ENCODE measurements at places on chromosomes 13 and 19.

DNA sequence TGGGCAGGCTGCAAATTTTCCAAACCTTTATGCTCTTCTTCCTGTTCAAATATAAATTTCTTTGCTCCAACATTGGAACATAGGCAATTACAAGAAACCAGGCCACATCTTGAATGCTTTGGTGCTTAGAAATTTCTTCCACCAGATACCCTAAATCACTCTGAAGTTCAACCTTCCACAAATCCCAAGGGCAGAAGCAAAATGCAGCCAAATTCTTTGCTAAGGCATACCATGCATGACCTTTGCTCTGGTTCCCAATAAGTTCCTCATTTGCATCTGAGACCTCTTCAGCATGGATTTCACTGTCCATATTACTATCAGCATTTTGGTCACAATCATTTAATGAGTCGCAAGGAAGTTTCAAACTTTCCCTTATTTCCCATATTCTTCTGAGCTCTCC lies 130.9 kb downstream of the DIAPH3 start:
- H3K36me3 ChIP-seq: no peaks in the 10 kb centered on the region
- H3K4me1 ChIP-seq: no peaks in the 10 kb centered on the region
- H3K27me3 ChIP-seq: no peaks in the 10 kb centered on the region
- no peak overlapping the region for H3K4me3 ChIP-seq

DNA sequence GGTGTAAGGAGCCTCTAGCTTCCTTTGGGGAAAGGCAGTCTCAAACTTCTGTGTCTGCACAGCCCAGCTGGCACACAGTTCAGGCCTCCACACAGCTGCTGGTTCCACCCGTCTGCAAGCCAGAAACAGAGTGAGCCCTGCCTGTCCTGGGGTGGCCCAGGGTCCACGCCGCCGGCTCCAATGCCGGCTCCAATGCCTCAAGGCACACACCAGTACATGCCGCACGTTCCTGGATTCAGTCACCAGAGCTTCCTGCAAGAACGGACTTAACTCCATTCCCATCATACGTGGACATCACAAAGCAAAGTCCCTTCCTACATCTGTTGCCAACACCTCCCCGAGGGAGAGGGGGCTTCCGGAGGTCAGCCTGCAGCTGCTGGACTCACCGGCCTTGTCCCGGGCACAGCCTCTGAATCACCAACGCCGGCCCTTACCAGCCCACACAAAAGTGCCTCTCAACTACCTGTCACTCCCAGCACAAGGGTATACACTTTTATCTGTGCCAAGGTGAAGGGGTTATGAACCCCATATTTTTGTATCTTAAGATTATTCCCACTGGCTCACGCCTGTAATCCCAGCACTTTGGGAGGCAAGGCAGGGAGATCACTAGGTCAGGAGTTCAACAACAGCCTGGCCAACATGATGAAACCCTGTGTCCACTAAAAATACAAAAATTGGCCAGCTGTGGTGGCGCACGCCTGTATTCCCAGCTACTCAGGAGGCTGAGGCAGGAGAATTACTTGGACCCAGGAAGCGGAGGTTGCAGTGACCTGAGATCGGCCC lies 8.5 kb downstream of the SH3GL1 start:
- peak; percentile 84 for DNase-seq
- H3K36me3 ChIP-seq: peaks cover 27% of the 10 kb centered on the region
- H3K27me3 ChIP-seq: no peaks in the 10 kb centered on the region

- no peak overlapping the region for H3K4me3 ChIP-seq
- no peak overlapping the region for H3K27ac ChIP-seq
- H3K27me3 ChIP-seq: no peaks in the 10 kb centered on the region
- H3K4me1 ChIP-seq: peaks cover 11% of the 10 kb centered on the region
- H3K36me3 ChIP-seq: peaks cover 5% of the 10 kb centered on the region
These were observed 9.5 kb downstream of the DOCK6 start for GRCh38 chr19:11252665-11253355.

GRCh38 chr19:10625003-10625761 lies at the start of gene SLC44A2:
SLC44A2 (plus strand) TSS chr19:10625553; CDS start chr19:10625634, 81 bp downstream.
- H3K36me3 ChIP-seq: no peaks in the 10 kb centered on the region
- H3K4me1 ChIP-seq: peaks cover 18% of the 10 kb centered on the region
- H3K27me3 ChIP-seq: peaks cover 1% of the 10 kb centered on the region

GRCh38 chr13:109812382-109812781 lies 26.0 kb upstream of the IRS2 start:
- DNase-seq: no peak
- no peak overlapping the region for H3K4me3 ChIP-seq
- 0 out of 2 replicates have a peak, but pooled peaks cover 5% of the 10 kb centered on the region for H3K4me1 ChIP-seq
- no peaks in the 10 kb centered on the region for H3K27me3 ChIP-seq
- H3K36me3 ChIP-seq: no peaks in the 10 kb centered on the region

Data from HepG2 (cell line).